ENCODE measurements at places on chromosomes 2 and 18. TPM values are rescaled to one million over a fixed set of nuclear protein-coding genes. Genes with fewer than 3 reads are reported as not detected.

Gene CCT4
- 33.3 TPM for total RNA-seq

Gene GRB14
- 27.5 TPM for total RNA-seq

Gene POTEC
- total RNA-seq = not detected

Gene LOXL3
- 0.33 TPM for total RNA-seq

Gene C18orf63
- total RNA-seq = not detected

All from body of pancreas (tissue), 4 donors.